NT2/D1 (cell line): ENCODE measurements at places on chromosomes 3 and 15.

GRCh38 chr15:75620841-75621391 is 4.6 kb downstream of the SNUPN start:
- no peak for DNase-seq

- no peak for DNase-seq
Observed at GRCh38 chr3:84974347-84974746, 15.6 kb downstream of the CADM2 start.

GRCh38 chr15:74889390-74889882 is 406 bp upstream of the MPI start:
- DNase-seq, result no peak

- DNase-seq, result peak; percentile 40
Observed at GRCh38 chr3:20930034-20930433, 744.0 kb upstream of the SGO1 start.
